ENCODE measurements at places on chromosomes 12 and 14.

DNA sequence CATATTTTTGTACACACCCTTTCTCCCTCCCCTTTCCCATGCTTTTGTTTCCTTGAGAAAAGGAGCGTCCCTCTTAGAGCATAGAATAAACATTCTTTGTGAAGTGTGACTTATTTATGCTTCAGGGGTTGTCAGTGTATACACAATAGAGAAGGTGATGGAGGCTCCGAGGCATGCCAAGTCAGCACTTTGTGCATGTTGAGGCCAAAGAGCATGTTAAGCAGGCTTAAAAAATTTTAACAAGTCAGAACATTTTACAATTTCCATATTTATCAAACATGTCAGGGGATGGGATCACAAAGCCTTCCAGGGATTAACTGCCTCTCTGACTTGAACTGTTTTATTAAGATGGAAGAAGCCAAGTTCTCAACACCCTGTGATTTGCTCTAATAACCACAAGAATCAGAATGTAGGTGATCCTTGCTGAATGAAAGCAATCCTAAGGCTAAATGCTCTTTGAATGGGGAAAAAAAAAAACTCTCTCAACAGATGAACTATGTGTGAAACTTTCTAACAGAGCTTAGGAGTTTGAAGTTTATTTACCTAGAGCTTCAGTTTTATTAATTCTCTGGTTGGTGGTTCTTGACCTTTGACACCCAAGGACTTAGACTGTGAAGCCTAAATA lies 223.1 kb downstream of the RAD51B start:
- DNase-seq = no peak

GRCh38 chr12:107320033-107320928 lies 226.9 kb upstream of the CRY1 start:
- no peak for DNase-seq

GRCh38 chr14:69664865-69665526 lies 53.6 kb downstream of the SUSD6 start:
- DNase-seq = no peak

GRCh38 chr12:122208073-122208820 lies 4.7 kb downstream of the B3GNT4 start:
- DNase-seq = no peak

DNA sequence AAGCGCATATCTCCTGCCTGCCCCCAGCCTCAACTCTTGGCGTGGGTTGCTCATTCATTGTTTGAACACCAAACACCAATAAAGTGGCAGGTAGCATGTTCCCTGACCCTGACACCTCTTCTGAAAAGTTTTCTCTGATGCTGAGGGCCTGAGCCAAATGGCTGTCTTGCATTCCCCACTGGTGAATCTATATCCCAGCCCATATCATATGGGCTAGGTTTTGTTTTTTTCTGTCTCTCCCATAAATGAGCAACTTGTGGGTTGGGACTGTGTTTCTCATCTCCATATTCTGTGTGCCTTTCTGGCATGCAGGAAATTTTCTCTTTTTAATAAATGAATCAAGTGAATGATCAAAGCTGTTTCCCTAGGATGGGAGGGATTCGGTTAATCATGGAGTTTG lies 5.0 kb downstream of the MYO1A start:
- DNase-seq = no peak

DNA sequence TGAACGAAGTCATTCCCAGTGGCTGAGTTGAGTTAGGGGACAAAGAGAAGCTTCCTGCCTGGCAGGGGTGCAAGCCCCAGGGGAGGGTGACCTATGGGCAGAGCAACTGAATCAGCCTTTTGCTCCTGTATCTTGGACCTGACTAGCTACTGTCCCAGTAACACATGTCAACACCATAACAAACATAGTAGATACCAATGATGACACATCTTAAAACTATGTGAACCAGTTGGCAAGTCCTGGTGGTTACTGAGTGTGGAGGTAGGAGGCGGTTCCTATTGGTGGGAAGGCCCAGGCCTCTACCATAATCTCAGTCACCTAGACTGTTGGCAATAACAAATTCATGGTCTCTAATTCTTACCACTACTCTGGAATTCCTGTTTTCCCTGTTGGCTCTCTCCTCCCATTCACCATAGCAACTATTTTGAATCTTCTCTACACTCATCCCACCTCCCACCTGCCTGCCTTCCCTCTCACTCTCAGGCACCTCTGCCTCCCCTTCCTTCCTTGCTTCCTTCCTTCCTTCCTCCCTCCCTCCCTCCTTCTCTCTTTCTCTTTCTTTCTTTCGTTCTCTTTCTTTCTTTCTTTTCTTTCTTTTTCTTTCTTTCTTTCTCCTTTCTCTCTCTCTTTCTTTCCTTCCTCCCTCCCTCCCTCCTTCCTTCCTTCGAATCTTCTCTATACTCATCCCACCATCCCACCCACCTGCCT lies 8.1 kb upstream of the P2RX7 start:
- no peak for DNase-seq

DNA sequence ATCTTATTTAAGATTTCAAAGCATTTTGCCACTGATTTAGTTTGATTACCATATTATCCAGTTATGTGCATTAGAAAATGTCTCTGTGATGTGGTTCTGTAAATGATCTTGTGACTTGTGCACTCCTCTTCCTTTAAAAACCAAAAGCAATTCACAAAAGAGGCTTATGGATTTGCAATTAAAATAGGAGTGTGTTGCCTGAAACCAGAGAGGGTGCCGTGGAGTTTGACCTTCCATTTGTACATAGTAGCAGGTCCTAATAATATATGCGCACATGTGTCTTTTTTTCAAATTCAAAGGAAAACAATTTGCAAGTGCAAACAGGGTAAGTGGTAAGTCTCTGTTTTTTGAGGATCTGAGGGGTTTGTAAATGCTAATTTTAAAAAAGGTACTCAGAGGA lies 470.9 kb downstream of the VRK1 start:
- no peak for DNase-seq

GRCh38 chr14:31207287-31207754 lies 272 bp downstream of the HECTD1 start:
- DNase-seq = peak; percentile 33

DNA sequence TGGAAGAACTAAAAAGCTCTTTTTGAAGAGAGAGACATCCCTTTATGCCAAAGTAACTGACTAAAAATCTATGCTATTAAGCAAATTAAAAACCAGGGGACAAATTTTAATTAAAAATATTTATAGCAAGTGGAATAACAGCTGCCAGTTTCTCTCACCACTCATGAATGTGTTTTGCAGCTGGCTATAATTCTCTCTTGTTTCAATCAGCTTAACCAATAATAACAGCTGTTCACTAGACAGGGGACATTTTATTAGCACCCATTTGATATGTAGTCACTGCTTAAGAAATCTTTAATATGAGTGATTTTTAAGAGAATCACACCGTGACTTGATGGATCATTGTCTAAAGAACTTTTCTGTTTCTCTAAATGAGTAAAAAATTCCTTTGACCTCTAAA lies 34.2 kb upstream of the KRR1 start:
- DNase-seq = no peak

DNA sequence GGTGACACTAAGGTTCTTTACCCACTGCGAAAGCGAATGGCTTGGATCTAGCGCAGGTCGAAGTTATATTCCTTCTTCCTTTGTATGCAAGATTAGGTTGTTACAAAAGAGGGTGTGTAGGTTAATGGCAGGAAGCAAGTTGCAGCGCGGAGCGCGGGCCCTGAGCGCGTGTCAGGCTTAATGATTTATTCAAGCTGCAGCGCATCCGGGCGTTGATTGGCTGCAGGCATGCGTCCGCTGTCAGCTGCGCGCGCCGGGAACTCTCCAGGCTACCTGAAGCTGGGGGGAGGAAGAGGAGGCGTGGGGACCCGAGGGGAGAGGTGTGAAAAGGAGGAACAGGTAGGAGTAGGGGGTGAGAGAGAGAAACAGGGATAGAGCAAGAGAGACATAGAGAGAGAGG lies 7.4 kb downstream of the ASCL1 start:
- no peak for DNase-seq

All from brain pericyte (primary cell).